ENCODE measurements at places on chromosomes 3 and 15.

DNA sequence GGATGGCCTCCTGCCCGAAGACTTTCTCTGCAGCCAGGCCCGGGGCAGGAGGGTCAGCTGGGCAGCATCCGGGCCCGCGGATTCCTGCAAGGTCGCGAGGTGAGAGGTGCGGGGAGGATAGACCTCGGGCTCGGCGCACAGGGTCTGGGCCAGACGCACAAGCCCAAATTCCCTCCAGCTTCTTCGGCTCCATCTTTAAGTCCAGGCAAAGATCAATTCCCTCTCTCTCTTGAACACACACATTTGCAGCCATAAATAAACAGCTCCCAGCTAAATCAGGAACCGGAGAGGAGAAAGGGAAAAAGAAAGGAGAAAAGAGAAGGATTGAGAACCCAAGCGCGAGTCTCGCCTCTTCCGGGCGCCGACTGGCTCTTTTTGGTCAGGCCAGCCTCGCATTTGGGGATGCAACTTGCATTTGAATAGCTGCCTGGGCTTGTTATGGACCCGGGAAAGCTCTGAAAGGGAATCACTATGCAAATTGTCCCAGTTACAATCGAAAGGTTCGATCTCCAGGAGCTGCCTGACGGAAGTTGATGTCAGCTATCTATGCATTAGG lies 14.5 kb upstream of the ONECUT1 start:
- DNase-seq, result no peak

DNA sequence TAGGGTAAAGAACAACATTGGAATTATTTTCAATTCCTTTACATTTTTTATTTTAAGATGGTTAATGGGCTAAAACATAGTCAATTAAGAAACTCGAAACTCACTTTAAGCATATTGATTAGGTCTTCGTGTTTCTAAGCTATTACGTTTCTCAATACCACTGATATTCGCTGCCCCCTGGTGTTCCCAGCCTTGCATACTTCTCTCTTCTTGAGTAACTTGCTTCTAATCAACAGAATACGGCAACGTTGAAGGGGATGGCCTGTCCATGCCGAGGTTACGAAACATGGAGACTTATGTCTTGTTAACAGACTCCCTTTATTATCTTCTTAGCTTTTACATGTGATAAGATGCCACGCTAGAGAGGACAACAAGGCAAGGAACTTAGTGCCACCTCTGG lies 43.6 kb downstream of the ROBO1 start:
- DNase-seq, result no peak

DNA sequence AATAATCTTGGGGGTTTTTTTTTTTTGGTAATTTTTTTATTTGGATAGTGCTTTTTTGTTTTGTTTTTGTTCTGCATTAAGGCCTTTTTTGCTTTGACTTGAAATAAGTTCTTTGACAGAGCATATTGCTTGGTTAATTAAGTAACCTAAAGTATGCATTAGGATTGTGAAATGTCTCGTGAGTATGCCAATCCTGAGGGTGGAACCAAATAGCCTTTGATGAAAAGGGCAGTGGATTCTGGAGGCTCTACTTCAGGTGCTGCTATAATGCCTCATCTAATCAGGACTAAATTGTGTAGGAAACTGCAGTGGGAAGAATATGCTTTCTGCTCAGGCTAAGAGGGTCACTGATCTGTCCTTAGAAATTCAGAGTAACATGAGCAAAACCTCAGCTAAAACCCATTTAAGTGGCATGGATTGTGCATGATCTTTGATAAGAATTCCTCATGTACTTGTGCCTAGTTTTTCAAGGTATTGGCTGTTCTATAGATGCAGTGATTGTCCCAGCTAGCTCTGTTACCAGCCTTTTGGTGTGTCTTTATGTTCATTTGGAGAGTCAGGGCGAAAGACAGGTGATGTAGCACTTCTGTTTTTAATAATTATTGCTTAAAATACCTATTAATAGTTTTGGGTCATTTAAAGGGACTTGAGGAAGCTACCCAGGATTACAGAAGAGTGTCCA lies 15.4 kb downstream of the CDV3 start:
- DNase-seq, result no peak

GRCh38 chr3:51245867-51246266 lies 139.2 kb upstream of the MANF start:
- no peak for DNase-seq

GRCh38 chr3:39295184-39295775 lies 15.4 kb upstream of the CX3CR1 start:
- no peak for DNase-seq

DNA sequence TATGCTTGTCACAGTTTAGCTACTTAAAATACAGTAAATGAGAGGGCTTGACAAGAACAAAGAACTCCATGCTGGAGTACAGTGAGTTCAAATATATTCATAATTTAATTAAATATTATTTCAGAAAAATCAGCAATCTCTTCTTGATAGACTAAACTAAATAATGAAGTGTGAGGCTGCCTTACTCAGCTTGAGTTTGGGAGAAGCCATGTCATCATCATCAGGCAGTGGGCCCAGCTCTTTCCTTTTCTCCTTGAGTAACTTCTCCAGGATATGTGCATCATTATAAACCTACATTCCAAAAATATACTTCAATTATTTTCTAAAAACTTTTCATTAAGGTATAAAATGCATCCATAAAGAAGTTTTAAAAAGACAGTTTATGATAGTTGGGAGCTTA lies 70.5 kb downstream of the PBRM1 start:
- no peak for DNase-seq

DNA sequence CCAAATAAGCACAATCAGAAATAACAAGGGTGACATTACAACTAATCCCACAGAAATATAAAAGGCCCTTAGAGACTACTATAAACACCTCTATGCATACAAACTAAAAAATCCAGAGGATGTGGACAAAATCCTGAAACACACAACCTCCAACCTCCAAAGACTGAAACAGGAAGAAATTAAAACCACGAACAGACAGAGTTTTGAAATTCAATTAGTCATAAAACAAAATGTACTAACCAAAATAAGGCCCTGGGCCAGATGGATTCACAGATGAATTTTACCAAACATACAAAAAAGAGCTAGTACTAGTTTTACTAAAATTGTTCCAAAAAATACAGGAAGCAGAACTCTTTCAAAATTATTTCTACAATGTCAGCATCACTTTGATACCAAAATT lies 1043.6 kb downstream of the DIPK2A start:
- no peak for DNase-seq
